RKO (cell line): ENCODE measurements at places on chromosomes 3 and 15.

DNA sequence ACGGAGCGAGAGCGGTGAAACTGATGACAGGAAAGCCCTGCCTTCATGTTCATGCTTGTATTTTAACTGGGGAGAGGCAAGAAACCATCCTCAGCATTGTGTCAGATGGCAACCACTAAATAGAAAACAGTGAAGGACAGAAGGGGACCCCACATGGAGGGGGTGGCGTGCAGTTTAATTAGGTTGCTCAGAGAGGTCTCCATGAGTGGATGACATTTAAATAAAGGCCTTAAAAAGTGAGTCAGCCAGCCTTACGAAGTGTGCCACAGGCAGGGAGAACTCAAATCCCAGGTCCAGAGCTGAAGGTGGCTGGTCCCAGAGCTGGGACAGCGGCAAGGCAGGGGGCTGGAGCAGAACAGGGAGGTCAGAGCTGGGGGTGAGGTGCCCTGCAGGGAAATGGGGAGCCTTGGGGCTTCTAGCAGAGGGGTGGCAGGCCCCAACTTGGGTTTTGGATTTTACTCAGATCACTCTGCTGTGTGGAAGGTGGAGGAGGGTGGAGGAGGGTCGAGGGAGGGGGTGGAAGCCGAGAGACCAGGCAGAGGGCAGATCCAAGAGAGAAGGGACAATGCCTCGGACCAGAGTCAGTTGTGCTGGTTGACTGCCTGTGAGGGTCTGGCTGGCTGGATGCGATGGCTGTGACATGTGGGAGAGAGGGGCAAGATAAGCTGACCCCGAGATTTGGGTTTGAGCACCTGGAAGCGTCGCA is 73.7 kb downstream of the KLF13 start:
- no peak for DNase-seq

GRCh38 chr3:134486577-134487041 is 752 bp downstream of the CEP63 start:
- peak; percentile 66 for DNase-seq

GRCh38 chr3:153422314-153422713 is 260.3 kb downstream of the RAP2B start:
- DNase-seq, result no peak

DNA sequence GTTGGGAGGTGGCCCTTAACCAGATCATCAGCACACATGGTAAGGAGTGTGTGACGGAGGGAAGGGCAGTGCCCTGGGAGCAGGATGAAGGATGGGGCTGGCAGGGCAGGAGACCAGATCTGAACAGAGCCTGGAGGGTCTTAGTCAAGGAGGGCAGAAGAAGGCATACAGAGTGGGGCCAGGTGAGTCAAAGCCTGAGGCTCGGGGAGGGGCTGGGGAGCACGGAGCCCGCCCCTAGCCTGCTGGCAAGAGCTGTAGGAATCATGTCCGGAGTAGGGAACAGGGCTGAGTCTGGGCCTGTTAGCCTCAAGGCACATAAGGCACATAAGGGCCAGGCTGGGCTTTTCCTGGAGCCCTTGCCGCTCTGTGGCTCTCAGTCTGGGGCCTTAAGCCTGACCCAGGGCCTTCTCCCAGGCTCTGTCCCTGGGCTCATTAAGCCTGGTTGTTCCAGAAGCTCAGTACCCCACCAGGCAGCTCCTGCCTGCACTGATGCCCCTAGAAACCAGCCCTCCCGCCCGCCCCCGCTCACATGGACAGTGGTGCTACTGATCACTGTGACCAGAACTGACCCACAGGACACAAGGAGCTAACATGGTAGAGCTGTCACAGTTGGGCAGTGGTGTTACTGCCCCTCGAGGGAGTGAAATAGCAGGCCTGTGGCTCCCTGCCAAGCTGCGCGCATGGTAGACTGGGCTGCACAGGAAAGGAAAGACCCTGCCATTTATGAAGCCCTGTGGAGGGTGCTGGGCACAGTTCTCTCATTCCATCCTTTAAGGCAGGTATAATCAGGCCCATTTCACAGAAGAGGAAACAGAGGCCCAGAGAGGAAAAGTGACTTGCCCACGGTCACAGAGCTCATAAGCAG is 14.6 kb downstream of the ISG20 start:
- DNase-seq, result no peak

DNA sequence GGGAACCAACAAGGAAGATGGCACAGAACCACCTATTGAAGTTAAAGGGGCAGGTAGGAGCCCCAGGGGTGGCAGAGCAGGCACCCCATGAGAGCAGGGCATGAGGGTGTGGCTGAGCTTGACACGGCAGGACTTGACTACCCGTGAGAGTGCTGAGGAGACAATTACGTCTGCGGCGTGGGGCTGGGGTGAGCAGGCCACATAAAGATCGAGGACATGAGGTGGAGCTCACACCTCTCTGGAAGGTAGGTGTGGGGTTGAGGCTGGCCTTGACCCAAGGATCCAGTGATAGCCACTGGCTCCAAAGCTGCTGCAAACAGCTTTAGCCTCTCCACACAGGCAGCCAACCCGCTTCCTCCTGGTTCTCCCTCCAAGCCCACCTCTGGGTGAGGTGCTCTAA is 64.5 kb downstream of the PCSK6 start:
- no peak for DNase-seq

GRCh38 chr3:188310270-188310710 is 156.3 kb downstream of the LPP start:
- DNase-seq, result no peak

- no peak for DNase-seq
Measured at GRCh38 chr15:58666957-58667356, 82.5 kb downstream of the ADAM10 start.

DNA sequence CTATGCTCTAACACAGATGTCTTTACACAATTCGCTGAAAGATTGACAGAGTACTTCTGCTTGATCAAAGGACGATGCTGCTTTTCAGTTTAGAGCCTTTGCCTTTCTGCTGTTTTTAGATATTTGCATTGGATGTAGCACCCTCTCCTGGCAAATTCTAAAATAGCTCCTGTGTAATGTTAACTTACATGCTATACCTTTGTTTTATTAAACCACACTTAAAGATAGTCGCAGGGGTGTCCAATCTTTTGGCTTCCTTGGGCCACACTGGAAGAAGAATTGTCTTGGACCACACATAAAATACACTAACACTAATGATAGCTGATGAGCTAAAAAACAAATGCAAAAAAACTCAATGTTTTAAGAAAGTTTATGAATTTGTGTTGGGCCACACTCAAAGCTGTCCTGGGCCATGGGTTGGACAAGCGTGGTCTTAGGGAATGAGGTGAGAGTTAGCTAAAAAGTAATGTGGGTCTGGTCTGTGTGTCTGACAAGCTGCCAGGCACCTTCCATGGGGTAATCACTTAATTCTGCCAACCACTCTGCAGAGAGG is 62.9 kb downstream of the ATG7 start:
- DNase-seq, result peak; percentile 78

GRCh38 chr3:126285369-126285768 is 71.8 kb downstream of the KLF15 start:
- DNase-seq, result no peak

GRCh38 chr3:185024966-185025365 is 127.9 kb downstream of the C3orf70 start:
- peak; percentile 9 for DNase-seq

- no peak for DNase-seq
Measured at GRCh38 chr3:95781598-95781997, 1032.8 kb upstream of the EPHA6 start.

- DNase-seq, result no peak
Measured at GRCh38 chr3:139597947-139598346, 58.4 kb upstream of the RBP1 start.

- peak; percentile 51 for DNase-seq
Measured at GRCh38 chr3:179852142-179852905, 184.4 kb downstream of the PEX5L start.

GRCh38 chr15:99726333-99726732 is 6.9 kb downstream of the LYSMD4 start:
- no peak for DNase-seq

DNA sequence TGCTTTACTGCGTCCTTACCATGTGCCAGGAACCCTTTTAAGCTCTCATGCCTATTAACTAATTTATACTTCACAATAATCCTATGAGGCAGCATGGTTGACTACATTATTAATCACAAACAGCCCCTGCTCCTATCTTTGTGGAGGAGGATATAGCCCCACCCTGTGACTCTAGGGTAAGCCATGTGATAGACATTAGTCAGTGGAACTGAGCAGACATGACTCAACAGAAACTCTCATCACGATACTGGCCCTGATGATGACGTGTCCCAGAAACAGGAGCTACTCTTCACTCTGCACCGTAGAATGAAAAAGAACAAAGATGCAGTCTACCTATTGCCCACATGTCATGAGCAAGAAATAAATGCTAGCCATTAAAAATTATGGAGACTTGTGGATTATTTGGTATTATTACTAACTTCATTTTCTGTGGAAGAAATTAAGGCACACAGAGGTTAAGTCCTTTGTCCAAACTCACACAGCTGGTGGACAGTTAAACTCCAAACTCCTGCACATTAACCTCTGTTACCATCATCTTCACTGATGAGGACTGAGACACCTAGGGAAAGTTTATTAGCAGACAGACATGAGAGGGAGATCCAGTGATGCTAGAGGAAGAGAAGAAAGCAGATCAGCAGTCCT is 51.2 kb downstream of the CFAP20DC start:
- peak; percentile 96 for DNase-seq

DNA sequence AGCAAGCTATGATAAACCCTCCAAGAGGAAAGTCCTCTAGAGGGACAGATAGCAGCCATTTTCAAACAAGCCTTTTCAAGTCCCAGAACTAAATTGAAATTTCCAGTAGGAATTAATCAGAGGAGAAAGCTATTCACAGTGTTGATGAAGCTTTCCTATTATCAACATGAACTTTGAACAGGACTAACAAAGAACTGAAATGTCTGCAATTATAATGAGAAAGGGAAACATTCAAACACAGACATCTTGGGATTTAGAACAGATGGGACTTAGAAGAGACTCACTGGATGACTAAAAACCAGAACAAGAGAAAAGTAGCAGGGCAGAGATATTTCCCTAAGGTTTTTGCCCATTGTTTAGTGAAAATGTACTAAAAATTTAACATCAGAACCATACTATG is 622.1 kb upstream of the UBE2E2 start:
- no peak for DNase-seq
